DMS 273 treated with DMSO at 0.1 percent for 48 hours (cell line): ENCODE measurements at places on chromosomes 6 and 20.

DNA sequence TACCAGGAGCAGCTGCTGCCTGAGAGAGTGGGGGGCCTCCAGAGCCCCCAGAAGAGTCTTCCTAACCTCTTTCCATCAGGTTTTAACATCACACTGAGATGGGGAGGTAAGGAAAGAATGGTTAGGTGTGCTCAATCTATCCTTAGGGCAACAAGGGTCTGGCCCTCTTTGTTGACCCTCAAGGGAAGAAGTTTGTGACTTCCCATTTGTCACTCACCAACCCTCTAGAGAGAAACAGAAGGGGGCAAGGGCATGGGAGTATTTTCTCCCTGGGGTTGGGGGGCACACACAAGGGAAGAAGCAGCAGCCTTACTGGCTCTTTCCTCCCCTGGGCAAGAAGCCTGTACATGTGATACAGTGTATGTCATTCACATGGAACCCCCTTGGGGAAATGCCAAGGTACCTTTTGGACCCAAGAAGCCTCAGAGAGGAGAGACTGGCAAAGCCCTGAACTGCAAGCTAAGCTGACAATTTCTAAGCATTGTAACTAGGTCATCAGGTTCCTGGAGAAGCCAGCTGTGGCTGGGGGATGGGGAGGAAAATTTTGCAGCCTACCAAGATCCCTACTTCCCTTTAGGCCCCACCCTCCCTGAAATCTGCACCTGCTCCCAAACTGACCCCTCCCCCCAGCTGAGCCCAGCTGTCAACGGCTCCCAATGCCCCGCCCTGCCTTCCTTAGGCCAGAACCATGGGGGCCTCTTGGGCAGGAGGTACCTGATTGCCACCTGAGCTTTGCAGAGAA is 14.5 kb downstream of the BCL2L1 start:
- DNase-seq, result peak; percentile 65

DNA sequence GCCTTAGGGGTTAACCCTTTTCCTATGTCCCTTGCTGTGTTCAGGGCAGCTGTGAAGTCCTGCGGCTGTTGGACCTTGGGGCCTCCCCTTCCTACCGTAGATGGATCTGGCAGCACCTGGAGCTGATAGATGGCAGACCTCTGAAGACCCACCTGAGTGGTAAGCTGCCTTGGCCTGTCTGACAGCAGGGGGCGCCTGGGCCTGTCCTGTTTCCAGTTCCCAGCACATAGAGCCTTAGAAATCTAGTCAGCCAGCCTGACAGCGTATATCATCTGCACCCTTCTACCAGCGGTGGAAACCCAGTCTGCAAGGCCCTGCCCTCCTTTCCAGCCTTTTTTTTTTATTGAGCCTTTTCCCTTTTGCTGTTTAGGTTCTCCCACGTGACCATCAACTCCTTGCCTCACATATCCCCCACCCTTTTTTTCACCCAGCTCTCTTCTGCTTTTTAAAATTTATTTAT is 26.6 kb downstream of the CNBD2 start:
- DNase-seq, result peak; percentile 69

- DNase-seq, result no peak
Observed at GRCh38 chr6:108052706-108053105, 21.8 kb downstream of the OSTM1 start.

- no peak for DNase-seq
Observed at GRCh38 chr20:43717616-43717995, 9.2 kb downstream of the GTSF1L start.

- no peak for DNase-seq
Observed at GRCh38 chr6:147204060-147204785, at the start of gene STXBP5. Gene STXBP5, plus strand, starts transcription at chr6:147204417. Its CDS starts 116 bp downstream, at chr6:147204533.

GRCh38 chr6:13278164-13278563 is 50.2 kb downstream of the TBC1D7 start:
- no peak for DNase-seq

DNA sequence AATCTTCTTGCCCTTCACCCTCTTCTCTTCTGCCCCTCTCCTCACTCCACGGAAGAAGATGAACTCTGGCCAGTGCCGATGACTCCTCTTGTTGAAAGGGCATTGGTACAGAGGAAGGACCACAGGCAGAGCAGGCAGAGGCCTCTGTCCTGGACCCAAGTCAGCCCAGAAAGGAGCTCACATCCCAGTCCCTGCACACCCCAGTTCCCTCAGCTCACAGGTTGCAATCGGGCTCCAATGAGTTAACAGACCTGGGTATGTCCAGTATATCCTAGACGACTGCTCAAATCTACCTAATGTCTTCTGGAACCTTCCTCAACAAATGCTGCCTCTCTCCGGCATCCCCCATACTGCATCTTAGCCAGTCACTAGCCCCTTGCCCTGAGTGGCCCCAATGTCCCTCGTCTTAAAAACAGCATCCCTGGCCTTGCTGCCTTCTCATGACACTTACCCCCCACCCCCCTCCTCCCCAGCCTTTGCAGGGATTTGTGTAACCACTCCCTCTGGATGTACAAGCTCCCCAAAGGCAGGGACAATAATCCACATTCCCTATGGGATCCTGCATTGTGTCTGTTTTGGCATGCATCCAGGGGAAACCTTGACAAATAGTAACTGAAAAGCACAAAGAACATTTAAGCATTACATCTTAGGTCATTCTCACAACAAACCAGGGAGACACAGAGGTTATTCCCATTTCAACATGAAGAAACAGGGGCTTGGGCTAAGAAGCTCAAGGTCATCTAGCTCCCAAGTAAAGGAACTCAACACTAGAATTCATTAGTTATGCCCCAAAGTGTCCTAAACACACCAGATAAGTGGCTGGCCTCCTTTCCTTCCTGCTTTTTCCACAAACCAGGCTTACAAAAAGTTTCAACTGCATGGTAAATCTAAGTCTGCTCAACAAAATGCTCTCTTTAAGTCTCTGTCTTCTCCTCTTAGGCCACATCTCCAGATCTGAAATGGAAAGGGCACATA is 45.1 kb downstream of the TRERF1 start:
- DNase-seq, result no peak

- DNase-seq, result no peak
Observed at GRCh38 chr6:135630789-135631376, 133.3 kb upstream of the AHI1 start.

GRCh38 chr6:30915591-30915946 is 1.5 kb downstream of the VARS2 start:
- DNase-seq, result peak; percentile 23

GRCh38 chr6:139172567-139172966 is 37.7 kb downstream of the HECA start:
- DNase-seq, result no peak

DNA sequence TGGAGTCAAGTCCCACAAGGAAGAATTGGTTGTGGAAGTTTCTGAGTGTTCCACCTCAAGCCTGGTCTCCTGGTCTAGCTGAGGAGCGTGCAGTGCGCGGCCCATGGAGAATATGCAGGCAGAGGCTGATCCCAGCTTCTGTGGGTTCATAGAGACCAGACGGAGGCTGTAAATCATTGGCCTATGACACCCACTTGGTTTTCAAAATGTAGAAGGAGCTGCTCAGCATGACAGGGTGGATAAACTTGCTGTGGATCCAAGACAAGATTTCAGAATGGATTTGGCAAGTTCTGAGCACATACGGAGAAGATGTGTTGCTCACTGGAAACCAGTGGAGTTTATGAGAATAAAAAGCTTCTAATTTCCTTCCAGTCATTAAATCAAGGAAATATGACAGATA is 744 bp downstream of the KIF25 start:
- DNase-seq, result no peak

- DNase-seq, result no peak
Observed at GRCh38 chr6:47254906-47255305, 54.8 kb downstream of the TNFRSF21 start.

DNA sequence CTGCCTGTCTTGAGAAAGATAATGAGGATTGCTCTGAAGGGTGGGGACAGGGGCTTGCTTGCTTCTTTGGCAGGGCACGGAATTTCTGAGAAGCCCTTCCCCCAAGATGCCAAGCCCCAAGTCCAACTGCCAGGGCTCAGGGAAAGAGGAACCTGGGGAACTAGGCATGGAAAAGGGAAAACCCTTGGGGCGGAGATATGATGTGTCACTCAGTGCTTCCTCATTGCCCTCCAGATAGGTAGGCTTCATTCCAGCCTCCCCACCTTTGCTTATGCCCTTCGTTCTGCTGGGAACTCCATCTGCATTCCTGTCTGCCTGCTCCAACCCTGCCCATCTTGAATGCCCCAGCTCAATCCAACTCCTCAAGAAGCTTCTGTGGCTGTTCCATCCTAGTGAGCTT is 61.2 kb downstream of the VEGFA start:
- DNase-seq, result no peak

GRCh38 chr6:45737331-45738056 is 278.2 kb downstream of the CLIC5 start:
- no peak for DNase-seq

DNA sequence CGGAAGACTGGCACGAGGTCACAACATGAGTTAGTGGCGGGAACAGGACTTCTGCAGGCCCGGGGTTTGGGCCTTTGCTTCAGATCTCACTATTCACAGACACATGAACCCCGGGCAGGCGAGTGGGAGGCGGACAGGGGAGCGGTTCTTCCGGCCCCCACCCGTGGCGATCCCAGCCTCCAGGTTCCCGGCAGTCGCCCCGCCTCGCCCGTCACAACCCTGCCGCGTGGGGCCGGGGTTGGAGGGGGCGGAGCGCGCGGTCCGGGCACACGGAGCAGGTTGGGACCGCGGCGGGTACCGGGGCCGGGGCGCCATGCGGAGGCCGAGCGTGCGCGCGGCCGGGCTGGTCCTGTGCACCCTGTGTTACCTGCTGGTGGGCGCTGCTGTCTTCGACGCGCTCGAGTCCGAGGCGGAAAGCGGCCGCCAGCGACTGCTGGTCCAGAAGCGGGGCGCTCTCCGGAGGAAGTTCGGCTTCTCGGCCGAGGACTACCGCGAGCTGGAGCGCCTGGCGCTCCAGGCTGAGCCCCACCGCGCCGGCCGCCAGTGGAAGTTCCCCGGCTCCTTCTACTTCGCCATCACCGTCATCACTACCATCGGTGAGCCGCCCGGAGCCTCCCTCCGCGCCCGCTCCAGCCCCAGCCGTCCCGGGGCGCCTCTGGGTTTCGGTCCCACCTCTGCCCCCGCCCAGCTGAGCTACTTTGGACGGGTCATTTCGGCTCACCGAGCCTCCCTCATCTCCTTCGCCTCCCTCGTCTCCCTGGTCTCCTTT is at the start of gene KCNK15:
Gene KCNK15 (plus strand): TSS at position 268 of the 769 bp plus-strand sequence. CDS start 46 bp downstream, at position 314.
- no peak for DNase-seq

GRCh38 chr6:157163434-157164159 is 159.7 kb downstream of the TMEM242 start:
- no peak for DNase-seq

- DNase-seq, result no peak
Observed at GRCh38 chr20:45867819-45868176, 10.4 kb downstream of the ZSWIM3 start.

DNA sequence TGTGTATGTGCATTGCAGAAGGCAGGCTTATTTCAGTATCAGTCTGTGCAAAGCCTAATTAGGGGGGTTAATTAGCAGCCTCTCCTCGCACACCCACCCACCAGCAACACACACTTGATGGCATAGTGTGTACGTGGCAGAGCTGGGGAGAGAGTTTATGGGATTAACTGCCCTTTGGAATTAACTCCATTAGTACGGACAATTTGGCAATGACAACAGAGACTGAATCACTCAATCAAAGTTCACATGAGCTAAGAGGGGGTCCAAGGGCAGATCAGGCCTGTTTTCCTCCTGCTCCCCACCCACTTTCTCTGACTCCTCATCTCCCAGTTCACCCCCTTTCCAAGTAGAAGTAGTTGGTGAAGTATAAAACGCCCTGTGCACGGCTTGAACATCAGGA is 69.5 kb downstream of the LRFN2 start:
- no peak for DNase-seq

DNA sequence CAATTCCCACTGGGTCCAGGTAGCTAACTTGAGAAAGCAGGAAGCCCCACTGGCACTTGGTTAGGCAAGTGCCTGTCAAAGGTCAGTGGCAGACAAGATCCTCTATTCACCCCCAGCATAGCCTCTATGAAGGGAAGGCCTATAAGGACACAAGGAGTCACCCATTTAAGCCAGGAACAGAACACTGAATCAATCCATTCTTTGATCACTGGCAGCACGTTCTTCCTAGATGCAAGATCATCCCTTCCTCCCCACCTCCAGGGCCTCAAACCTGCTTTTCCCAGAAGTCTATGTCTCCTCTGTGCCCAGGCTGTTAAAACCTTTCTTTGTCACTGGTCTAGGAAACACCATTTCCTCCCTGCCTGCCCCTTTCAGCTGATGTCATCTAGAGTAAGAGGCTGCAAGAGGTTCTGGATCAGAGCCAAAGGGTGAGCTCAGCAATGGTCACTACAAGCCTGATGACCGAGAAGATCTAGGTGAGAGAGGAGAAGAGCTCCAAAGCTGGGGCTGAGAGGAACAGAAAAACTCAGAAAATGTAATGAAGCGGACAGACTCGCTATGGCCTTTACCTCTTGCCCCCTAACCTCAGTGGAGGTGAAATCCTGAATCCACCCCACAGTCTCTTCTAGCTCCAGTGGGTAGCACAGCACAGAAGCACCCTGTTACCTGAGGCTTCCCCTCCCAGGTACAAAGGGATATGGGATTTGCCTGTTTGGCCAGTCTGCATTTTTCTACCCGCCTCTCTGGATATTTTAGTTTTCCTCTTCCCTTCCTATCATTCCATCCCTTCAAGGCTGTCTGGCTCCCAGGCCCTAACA is 1.8 kb downstream of the GTPBP2 start:
- no peak for DNase-seq

- DNase-seq, result no peak
Observed at GRCh38 chr6:12976366-12976765, 259.8 kb downstream of the PHACTR1 start.

- DNase-seq, result no peak
Observed at GRCh38 chr6:16136621-16137450, 8.0 kb downstream of the MYLIP start.

GRCh38 chr6:30855429-30856075 is 28.8 kb upstream of the DDR1 start:
- no peak for DNase-seq

DNA sequence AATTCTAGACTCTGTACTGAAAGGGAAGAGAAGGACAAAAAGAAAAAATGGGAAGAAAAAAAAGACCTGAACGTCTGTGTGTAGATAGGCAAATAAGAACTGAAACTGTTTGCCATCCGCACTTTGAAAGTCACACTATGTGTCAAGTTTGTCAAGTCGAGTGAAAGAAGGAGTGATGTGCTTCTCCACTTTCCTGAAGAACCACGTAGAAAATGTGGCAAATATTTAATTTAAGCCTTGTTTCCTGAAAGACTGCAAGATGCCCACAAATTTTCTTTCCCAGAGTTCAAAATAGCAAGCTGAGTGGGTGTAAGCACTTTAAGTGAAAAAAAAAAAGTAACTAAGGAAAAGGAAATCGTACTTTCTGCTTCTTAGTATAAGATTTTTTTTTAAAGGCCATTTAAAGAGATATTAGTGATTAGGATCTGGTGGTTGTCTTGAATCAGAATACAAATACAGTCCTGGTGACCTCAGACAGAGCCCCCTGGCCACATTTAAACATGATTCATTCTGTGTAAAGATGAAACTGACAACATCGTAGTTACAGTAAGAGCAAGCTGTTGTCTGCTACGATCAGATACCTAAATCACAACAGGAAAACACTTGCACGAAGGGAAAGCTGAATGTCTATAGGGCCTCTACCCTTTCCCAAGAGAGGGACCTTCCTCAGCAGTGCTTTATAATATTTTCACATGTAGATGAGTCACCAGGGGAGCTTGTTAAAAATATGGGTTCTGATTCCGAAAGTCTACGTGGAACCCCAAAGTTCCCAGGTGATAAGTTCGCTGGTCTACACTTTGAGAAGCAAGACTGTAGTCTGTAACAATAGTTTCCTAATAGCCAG is 102.3 kb downstream of the HIVEP2 start:
- DNase-seq, result no peak

- peak; percentile 39 for DNase-seq
Observed at GRCh38 chr20:25310268-25310920, 62.5 kb downstream of the PYGB start.
